ENCODE measurements at places on chromosomes 4 and X.

DNA sequence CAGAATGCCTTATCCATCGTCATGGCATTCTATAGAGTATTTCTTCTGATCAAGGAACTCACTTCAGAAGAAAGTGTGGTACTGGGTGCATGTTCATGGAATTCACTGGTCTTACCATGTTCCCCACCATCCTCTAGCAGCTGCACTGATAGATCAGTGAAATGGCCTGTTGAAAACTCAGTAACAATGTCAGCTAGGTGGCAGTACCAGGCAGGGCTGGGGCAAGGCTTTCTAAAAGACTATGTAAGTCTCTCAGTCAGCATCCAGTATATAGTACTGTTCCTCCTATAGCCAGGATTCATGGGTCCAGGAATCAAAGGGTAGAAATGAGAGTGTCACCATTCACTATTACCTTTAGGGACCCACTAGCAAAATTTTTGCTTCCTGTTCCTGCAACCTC lies 15.8 kb upstream of the LDB2 start:
- DNase-seq = no peak

DNA sequence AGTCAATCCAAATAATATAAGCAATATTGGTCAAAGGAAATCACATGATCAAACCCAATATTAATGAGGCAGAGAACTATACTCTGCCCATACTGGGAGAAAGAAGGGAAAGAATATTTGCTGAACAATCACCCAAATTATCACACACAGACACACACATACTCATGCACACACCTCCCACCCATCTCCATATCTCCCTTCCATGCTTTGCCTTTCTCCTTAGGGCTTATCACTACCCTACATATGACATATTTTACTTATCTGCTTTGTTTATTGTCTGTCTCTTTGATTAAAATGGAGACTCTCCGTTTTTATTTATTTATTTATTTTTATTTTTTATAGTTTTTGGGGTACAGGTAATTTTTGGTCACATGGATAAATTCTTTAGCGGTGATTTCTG lies 112.9 kb upstream of the NHS start:
- no peak for DNase-seq

DNA sequence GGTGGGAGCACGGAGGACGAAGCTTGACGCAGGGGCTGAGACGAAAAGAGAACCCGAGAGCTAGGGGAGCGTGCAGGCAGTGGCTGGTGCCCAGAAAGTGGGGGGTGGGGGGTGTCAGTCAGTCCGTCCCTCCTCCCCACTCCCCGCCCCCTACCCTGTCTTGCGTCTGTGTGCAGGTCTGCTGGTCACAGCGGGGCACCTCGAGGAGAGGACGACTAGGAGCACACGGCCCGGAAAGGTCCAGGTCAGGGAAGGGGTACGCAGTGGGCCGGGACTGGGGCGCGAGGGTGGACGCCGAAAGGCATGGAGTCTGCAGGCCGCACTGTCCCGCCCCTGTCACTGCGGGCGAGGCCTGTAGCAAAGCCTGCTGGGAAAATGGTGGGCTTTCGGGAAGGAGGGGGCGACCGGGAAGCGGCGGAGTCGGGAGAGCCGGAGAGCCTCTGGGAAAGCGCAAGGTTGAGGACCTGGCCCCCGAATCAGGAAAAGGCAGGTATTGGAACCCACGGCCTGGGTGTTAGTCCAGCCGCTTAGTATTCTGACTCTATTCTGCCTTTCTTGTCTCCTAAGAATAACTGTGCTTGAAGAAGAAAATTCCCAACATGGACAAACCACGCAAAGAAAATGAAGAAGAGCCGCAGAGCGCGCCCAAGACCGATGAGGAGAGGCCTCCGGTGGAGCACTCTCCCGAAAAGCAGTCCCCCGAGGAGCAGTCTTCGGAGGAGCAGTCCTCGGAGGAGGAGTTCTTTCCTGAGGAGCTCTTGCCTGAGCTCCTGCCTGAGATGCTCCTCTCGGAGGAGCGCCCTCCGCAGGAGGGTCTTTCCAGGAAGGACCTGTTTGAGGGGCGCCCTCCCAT lies 769 bp downstream of the TCEAL1 start:
- no peak for DNase-seq

GRCh38 chr4:56060036-56060435 lies 111.3 kb downstream of the CEP135 start:
- DNase-seq = no peak

DNA sequence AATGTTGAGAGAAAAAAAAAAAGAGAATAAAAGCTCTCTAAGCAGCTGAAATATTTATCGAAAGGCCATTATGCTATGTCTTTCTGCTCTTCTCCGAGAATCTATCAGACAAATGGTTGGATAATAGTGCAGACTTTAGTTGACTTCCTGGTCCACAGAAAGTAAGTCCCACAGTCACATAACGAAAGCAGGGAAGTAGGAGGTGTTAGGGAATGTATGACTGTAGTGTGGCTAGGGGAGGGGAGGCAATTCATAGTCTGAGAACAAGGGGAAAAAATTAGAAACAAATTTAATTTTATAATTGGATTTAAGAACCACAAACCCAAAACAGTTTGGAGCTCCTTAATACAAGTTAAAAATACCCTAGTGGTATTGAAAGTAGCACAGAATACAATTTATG lies 79.7 kb upstream of the VEGFC start:
- no peak for DNase-seq

GRCh38 chrX:3549411-3549911 lies 164.0 kb downstream of the PRKX start:
- DNase-seq = no peak

DNA sequence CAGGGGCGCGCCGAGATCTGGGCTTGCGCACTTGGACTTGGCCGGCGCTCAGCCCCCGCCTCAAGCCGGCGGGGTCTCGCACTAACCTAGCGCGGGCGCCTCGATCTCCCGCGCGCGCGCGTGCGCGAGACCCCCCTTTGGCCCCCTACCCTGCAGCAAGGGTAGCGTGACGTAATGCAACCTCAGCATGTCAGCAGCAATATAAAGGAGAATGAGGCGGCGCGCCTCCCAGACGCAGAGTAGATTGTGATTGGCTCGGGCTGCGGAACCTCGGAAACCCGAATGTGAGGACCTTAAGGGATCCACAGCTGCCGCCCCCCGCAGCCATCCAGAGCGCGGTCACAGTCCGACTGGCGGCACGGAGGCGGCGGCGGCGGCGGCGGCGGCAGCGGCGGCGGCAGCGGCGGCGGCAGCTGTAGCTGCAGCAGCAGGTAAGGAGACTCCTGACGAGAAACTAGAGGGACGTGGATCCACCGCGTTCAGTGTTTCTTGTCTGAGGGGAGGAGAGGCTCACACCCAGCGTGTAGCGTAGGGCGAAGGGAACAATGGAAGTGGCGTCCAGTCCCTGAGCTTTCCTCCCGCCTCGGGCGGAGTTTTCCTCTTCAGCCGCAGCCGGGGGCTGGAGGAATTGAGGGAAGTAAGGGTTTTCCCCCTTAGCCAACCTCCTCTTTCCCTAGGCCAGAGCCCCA lies at the start of the genes SATL1 and ZNF711:
Gene SATL1, minus strand, starts transcription at position 19 of the 689 bp plus-strand sequence. CDS start 134,811 bp downstream, outside the sequence.
Gene ZNF711, plus strand, starts transcription at position 231 of the 689 bp plus-strand sequence. CDS start 3,582 bp downstream, outside the sequence.
- no peak for DNase-seq

DNA sequence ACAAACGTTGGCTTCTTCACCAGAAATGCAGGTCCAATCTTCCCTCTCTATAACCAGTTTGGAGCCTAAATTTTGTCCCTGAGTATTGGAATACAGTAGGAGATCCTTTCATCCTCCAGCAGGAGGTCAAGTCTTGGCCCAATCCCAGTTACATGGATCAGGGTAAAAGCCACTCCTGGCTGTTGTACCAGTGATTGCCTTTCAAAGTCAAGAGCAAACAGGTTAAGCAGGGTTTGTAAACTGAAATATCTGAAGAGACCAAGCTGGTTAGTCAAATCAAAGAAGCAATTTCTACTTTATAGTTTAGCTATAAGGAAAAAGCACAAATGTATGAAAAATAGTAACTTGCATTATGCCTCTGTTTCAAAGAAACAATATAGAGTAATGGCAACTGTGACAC lies 329.4 kb downstream of the NAF1 start:
- no peak for DNase-seq

- DNase-seq = no peak
Measured at GRCh38 chr4:182768838-182769237, 148.3 kb downstream of the DCTD start.

GRCh38 chr4:105461621-105462382 lies 12.1 kb downstream of the PPA2 start:
- DNase-seq = no peak

- DNase-seq = no peak
Measured at GRCh38 chrX:147468600-147468999, 443.1 kb upstream of the FMR1 start.

DNA sequence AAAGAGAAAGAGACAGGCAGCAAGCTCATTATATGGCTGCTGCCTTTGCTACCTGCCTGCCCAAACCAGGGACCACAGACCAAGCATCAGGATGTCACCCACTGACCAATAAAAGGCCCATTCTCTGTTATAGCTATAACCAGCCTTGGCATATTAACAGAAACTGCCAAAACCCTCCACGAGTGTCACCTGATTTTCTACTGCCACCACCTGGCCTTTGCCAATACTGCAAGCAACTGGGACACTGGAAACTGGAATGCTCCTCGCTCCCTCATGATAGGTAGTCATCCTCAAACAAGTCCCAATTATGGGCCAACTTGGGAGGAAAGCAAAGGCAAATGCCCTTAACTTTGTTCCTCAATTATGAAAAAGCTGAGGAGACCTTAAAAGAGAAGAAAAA lies 76.0 kb downstream of the SPIN4 start:
- no peak for DNase-seq

GRCh38 chr4:105137121-105137875 lies 9.4 kb upstream of the TET2 start:
- no peak for DNase-seq

GRCh38 chr4:141041021-141041476 lies 92.2 kb downstream of the RNF150 start:
- DNase-seq = no peak

DNA sequence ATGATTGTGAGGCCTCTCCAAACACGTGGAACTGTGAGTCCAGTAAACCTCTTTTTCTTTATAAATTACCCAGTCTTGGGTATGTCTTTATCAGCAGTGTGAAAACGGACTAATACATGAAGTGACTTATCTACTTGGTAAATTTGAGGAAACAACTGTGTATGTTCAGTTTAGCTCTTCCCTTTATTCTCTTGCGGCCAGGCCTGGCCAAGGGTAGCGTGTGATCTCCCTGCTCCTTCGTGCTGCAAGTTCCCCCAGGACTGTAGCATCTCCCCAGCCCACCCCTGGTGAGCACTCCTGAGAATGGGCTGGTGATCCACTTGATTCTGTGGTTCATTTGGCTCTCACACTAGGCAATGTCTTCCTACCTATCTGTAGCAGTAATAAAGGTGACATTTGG lies 53.2 kb upstream of the CHRNA9 start:
- DNase-seq = no peak

- DNase-seq = no peak
Measured at GRCh38 chr4:47705326-47705981, 132.4 kb downstream of the CORIN start.

GRCh38 chrX:55924574-55924973 lies 207.0 kb downstream of the RRAGB start:
- DNase-seq = no peak

DNA sequence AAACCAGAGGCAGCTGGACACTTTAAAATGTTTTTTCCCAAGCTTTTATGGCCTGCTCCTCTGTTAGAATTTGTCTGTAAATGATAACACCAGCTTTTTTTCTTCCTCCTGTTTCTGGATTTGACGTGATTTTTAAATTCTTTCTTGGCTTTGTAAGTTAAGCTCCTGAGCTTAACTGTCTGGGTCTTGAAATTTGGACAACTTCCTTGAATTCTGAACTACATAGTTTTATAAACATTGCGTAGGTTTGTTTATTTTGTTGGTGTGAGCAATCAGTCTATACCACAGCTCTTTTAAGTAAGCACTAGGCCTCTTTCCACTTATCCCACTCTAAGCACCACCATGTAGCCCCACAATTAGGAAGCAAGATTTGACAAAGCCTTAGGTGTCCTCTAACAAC lies 144.4 kb upstream of the GUCY1A1 start:
- DNase-seq = no peak

All from vagina (tissue), 2 donors.